ENCODE measurements at places on chromosomes 7 and 10.

DNA sequence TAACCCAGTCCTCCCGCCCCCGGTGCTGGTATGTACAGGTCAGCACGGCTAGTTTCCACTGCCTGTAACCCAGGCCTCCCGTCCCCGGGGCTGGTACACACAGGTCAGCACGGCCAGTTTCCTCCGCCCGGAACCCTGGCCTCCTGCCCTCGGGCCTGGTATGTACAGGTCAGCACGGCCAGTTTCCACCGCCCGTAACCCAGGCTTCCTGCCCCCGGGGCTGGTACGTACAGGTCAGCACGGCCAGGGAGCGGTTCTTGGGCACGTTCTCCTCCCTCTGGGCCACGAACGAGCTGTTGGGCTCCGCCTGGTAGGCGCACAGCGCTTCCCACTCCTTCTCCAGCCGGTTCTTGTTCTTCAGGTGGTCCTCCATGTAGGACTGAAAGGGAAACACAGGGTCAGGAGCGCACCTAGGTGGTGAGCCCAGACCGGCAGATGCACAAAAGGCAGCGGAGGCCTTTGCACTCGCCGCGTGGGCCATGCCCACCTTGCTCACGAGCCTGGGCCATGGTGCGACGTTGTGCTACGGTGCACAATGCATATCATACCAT lies 284.4 kb downstream of the DNAJB6 start:
- no peak for DNase-seq

DNA sequence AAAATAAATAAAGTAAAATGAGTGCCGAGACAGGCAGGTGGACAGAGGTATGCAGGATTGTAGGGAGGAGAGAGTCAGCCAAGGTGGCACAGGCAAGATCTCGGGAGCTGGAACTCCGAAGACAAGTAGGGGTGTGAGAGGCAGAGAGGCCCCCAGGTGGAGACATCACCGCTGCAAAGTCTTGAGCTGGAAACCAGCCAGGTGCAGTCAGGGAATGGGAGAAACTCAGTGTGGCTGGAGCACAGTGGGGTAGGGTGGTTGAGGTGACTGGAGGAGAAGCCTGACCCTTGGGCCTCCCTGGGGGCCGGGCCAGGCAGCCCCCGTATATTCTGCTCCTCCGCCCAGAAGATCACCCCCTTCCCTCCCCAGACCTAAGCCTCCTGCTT lies 4.2 kb downstream of the EPHB4 start:
- DNase-seq: no peak

GRCh38 chr10:124149189-124150042 lies 56.0 kb upstream of the CHST15 start:
- DNase-seq: no peak

DNA sequence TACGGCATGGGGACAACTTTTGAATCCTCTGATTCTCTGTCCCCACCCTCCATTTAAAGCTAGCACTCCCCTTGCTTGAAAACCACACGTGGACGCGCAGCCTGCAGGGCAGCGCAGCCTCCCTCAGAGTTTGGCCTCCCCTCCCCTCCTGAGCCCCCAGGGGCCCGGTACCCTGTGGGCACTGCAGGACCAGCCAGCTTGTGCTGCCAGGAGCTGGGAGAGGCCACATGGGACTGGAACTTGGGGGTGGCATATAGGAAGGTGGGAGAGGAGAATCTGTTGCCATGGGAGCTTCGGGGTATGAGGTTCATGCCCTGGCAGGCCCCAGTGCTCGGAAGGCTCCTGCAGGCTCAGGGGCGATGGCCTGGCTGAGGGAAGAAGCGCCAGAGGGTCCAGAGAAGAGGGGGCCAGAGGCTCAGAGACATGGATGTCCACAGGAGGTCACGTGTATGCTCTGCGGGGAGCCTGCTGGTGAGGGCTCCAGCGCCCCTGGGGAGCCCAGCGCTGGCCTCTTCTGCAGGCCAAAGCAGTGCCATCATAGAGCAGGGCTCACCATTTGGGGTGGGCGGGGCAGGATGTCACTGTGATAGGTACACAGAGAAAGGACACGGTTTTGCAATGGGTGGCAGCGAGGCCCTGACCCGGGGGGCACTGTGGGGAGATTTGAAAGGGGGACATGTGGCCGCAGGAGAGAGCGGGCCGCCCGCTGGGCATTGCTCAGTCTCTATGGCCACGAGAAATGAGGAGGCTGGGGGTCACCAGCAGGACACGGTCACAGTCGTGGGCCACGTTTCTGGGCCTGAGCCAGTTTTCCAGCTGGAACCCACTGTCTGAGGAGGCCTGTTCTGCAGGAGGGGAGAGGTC lies 64.2 kb downstream of the GLRX3 start:
- no peak for DNase-seq

DNA sequence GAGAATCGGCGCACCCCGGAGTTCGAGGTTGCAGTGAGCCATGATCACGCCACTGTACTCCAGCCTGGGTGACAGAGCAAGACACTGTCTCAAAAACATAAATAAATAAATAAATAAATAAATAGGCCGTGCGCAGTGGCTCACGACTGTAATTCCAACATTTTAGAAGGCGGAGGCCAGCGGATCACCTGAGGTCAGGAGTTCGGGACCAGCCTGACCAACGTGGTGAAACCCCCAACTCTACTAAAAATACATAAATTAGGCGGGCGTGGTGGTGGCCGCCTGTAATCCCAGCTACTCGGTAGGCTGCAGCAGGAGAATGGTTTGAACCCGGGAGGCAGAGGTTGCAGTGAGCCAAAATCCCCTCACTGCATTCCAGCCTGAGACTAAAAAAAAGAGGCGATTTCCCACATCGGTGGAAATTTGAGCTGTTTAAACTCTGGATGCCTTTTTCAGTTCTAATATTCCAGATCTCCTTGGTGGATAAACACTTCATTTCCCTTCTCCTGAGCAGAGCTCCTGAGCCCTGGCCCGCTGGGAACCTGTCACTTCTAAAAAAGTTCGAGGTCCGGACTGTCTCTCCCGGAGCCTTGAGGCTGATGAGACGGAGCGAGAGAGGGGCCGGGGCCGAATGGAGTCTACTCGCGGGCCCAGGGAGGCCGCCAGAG lies 2.0 kb upstream of the NFKB2 start:
- DNase-seq: no peak

DNA sequence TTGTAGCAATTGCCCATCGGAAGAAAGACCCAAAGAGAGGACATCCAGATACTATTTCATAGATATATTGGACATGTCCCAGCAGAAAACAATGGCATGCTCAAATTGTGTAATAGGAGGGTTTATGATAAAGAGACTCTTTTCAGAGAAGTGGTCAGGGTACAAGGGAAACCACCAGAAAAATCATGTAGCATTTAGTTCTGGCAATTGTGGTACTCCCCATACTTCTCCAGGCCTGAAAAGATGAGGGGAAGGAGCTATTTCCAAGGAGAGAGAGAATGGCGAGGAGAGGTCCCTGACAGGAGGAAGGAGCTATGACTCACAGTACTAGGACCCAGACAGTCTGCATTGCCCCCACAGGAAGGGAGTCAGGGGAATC lies 68.4 kb upstream of the ADO start:
- DNase-seq: no peak

DNA sequence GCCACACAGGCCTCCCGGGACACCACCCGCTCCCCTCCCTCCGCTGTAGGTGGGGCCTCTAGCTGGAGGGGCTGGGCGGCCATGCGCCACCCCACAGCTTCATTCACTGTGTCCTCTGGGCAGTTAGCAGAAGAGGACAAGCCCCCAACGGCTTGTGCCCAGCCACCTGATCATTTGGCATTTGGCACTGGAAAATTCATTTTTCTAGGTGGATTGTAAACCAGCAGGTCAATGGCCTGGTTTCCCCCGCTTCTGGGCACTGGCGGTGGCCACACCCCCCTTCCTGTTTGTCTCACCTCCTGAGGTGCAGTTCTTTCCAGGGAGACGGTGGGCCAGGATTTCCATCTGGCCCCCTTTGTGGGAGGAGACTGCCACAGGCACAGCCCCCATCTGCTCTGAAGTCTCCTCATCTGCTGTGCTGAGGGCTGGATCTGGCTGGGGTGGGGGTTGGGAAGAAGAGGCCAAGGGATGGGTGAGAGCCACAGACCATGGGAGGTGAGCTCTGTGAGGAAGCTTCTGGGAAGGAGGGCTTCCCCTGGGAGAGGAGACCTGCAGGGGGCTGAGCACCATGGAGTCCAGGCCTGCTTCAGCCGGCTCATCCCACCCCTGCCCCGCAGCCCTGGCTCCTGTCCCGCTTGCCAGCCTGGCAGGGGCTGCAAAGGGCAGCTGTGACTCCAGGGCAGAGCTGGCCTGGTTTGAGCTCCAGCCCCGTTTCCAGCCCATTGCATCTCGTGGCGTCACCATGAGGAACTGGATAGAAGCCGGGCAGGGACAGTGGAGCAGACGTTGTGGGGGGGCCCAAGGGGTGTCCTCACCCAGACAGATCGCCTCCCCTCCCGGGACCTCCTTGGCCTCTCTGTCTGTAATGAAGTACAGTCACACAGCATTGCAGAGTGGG lies 40.1 kb upstream of the SLC29A3 start:
- no peak for DNase-seq

DNA sequence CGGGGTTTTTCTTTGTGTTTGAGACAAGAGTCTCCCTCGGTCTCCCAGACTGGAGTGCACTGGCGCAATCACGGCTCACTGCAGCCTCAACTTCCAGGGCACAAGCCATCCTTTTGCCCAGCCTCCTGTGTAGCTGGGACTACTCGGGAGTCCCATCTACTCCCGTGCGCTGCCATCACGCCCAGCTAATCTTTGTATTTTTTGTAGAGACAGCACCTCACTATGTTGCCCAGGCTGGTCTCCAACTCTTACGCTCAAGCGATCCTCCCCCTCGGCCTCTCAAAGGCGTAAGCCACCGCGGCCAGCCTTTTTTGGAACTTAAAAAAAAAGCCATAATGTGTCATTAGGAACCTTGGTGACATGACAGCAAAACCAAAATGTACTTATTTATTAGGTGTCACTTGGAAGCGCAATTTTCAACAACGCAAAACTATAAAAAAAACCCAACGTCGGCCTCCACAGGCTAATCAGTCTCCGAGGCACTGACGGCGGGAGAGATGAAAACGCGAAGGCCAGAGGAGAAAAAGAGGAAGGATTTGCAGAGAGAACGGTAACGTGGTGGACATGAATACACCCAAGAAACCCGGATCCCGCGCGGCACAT lies 911 bp upstream of the HNRNPH3 start:
- no peak for DNase-seq

GRCh38 chr7:36217961-36218284 lies 64.9 kb downstream of the EEPD1 start:
- no peak for DNase-seq

- DNase-seq: no peak
Observed at GRCh38 chr7:75048435-75049379, 24.9 kb downstream of the RCC1L start.

GRCh38 chr10:48247680-48248079 lies 26.8 kb downstream of the FRMPD2 start:
- no peak for DNase-seq

DNA sequence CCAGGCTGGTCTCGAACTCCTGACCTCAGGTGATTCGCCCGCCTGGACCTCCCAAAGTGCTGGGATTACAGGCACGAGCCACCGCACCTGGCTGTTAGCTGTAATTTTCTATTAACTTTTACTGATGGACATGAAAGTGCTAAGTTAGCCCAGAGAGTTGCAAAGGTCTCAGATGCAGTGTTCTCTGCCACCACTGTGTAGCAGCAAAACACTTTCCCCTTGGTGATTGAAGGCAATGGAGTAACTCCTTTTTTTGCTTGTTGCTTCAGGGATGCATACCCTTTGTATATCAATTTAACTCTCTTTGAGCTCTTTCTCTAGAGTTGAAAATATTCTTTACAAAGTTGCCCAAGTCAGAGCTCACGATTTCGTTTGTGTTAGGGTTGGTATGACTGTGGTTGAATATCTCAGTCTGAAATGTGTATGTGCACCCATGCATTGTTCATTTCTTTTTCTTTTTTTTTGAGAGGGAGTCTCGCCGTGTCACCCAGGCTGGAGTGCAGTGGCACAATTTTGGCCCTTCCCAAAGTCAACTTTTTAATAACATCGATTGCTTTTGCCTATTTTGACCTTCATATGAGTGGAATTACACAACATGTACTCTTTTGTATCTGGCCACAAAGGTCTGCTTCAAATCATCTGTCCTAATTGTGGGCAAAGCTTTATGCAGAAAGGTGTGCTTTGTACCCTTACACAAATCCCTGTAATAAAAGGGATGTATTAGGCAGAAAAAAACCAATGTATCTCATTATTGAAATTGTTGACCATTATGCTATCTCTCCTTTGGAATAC lies 52.6 kb downstream of the GTF2I start:
- no peak for DNase-seq

DNA sequence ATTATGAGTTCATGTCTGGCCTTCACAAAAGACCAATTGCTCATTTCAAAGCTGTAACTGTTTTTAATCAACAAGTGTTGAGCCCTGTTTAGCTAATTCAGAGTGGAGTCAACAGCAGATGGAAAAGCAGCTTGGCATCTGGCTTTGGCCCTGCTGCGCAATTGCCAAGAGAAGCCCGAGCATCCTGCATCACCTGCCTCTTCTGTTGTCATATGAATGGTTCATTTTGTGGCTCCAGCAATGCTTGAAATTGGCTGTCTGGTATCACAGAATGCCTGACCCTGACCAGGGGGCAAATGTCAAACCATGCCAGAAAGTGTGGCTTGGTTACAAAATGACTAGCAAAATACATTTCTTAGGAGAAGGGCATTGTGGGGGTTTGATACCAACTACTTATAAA lies 296.5 kb upstream of the PHF14 start:
- no peak for DNase-seq

- peak; percentile 53 for DNase-seq
Observed at GRCh38 chr10:11205030-11205772, 187.5 kb downstream of the CELF2 start.

DNA sequence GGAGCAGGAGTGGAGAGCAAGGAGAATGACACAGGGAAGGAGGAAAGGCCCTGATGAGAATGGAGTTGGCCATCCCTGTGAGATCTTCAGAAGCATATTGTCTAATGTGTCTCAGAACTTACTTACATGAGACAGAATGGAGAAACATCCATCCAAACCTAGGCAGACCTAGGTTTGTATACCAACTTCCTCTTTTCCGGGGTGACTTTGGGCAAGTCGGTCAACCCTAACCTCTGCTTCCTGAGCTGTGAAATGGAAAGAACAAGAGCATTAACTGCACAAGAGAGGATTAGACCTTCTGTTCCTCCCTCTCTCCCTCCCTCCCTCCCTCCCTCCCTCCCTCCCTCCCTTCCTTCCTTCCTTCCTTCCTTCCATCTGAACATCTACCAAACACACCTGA lies 4.5 kb downstream of the GHRHR start:
- DNase-seq: no peak

- DNase-seq: peak; percentile 2
Observed at GRCh38 chr10:70478191-70479164, at the start of gene PALD1. Gene PALD1, plus strand, starts transcription at chr10:70478767. Its CDS starts 47,185 bp downstream, at chr10:70525952.
